Foreskin keratinocyte (primary cell): ENCODE measurements at places on chromosomes 5 and 9.

GRCh38 chr5:103340132-103340531 is 81.6 kb downstream of the MACIR start:
- DNase-seq = no peak

DNA sequence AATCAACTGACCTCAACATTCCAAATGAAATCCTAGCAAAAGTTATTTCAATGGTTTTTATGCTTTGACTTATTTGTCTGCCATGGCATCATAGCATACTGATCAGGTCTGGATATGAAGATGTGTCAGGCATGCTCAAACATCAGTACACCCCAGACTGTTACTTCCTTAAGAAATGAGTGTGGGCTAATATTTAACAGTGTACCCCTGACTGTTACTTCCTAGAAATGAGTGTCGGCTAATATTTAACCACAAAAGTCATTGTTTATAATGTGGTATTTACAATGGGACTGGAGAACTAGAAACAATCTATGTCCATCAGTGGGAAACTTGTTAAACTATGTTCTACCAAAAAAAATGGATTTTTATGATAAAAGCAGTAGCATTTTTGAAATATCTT is 38.1 kb upstream of the HNRNPA0 start:
- no peak for DNase-seq

DNA sequence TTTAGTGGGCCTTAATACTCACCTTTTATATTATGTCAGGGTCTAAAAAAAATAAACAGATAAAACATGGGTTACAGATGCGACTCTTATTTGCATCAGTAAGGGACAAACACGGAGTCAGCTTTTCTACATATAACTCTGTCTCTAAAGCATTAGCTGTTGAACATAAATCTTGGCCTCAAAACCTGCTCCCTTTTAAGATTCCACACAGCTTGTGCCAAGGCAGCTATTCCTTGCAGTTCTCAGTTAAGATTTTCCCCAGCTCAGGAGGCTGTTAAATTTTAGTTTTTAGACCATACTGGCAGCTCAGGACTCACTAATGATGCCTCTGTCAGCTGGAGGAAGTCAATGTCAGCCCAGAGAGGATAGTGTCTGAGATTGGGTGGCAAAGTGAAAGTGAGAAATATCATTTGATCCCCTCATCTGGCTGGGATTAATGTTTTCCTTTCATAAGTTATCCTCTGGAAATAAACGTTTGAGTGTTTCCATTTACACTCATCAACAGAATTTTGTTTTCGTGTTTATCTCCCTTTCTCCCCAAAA is 287.5 kb downstream of the ELAVL2 start:
- no peak for DNase-seq

- no peak for DNase-seq
Measured at GRCh38 chr5:113169720-113170119, 193.1 kb downstream of the DCP2 start.

DNA sequence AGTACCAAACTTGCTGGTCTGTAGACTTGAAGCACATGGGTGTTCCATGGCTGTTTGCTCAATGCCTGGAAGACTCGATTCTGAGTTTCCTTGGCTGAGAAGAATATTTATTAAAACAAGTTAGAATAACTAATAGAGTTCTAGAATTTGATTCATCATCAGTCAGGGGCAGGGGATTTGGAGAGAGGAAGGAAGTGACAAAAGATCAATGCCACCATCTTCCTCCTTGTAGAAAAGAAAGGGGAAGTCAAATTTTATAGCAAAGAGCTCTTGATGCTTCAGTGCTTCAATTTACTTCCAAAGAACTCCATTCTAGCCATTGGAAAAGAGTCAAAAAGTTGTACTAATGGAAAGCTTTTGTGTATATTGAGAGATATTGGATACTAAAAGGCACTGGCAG is 236.3 kb downstream of the MCTP1 start:
- no peak for DNase-seq

- DNase-seq = no peak
Measured at GRCh38 chr5:170261528-170262043, 28.8 kb downstream of the C5orf58 start.

- no peak for DNase-seq
Measured at GRCh38 chr9:27379311-27380251, 82.6 kb upstream of the EQTN start.

- no peak for DNase-seq
Measured at GRCh38 chr5:14432931-14433589, 148.5 kb upstream of the OTULINL start.

GRCh38 chr9:69130456-69131441 is 43.3 kb upstream of the TJP2 start:
- DNase-seq = no peak
